ENCODE measurements at places on chromosomes 11 and 22.
A peak's percentile ranks its signal among the peaks of the same experiment; 100 is the strongest.

DNA sequence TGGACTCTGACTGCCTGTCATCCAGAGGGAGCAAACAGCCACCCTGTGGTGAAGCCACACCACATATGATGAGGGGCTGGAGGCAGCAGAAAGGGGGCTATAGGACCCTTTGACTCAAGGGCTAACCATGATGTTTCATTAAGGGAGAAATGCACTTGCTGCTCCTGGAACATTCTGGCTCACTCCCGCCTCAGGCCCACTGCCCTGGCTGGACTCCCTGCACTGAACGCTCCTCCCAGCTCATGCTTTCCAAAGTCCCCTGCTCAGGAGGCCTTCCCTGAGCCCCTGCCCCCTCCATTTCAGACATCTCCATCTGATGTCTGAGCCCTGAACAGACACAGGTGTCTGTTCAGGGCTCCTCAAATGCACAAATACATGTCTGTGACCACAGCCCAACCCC is 69.1 kb downstream of the CDKN1C start:
- no peak for DNase-seq

DNA sequence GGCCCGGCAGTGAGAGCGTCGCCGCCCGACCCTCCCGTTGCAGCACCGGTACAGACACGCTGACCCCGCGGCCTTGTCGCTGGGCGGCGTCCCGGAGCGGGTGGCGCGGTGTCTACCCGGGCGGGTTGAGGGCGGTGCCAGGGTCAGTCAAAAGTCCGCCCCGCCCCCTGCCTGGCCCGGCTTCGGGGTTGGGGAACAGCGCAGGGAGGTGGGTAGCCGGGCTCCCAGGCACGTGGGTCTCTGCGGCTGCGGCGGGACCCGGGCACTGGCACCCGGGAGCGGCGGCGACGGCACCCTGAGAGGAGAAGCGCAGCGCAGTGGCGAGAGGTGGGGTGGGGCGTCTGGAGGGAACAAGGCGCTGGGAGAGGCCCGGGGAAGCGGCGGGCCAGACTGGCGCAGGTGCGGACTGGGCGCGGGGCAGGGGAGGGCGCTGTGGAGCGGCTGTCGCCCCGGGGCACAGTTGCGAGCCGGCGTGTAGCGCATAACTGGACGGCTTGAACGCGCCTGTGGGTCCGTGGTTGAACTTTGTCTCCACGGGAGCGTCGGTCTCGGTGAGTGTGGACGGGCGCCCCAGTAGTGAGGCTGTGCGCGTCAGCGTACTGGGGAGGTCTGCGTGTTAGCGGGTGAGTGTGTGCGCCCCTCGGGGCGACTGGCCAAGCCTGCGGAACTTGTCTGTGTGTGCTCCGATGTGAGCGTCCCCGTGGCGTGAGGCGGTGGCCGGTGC is at the start of gene P2RY2:
Gene P2RY2 (plus strand): TSS at position 176 of the 724 bp plus-strand sequence. CDS start 15,879 bp downstream, outside the sequence.
- DNase-seq = no peak

- DNase-seq = no peak
These were observed 721.7 kb downstream of the DLG2 start for GRCh38 chr11:84905411-84905810.

GRCh38 chr11:19389787-19390303 is 149.1 kb upstream of the E2F8 start:
- DNase-seq = no peak

DNA sequence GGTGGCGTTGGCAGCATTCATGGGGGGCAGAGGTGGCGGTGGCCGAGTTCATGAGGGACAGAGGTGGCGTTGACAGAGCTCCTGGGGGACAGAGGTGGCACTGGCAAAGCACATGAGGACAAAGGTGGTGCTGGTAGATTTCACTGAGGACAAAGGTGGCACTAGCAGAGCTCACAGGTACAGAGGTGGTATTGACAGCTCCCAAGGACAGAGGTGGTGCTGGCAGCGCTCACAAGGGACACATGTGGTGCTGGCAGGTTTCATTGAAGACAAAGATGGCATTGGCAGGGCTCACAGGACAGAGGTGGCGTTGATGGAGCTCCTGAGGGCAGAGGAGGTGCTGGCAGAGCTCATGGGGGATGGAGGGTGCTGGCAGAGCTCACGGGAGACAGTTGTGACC is 425.4 kb downstream of the CTTN start:
- no peak for DNase-seq

GRCh38 chr11:78820741-78821140 is 246.1 kb upstream of the NARS2 start:
- no peak for DNase-seq

GRCh38 chr22:31056986-31057599 is 24.0 kb upstream of the SMTN start:
- no peak for DNase-seq

DNA sequence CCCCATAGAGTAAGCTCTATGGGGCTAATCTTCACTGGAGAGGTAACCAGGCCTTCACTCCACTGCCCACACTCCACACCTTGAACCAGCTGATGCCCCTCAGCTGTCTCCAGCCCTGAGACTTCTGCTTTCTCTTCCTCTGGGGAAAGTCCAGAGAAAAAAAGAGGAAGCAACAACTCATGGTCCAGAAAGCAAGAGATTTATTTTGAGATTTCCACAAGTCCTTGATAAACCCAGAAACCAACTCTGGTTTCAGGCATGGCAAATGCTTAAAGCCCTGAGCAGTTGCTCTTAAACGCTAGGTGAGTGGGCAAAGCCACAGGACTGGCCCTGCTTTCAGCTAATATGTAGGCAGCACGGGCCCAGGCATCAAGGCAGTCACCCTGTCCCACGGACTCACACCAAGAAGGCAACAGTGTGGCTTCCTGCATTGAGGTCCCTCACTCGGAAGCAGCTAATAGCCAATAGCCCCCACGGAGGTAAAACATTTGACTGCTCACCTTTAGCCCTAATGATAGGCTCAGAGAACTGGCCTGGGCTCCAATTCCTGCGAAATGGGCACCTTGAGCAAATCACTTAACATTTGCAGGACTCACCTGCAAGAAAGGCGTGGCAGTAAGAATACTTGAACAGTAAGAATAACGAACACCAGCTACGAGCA is 4.3 kb downstream of the CYB561A3 start:
- no peak for DNase-seq

- peak; percentile 42 for DNase-seq
These were observed 7.0 kb downstream of the SEPTIN3 start for GRCh38 chr22:41976070-41976901.

GRCh38 chr22:37244922-37245722 is 1.1 kb upstream of the RAC2 start:
- no peak for DNase-seq

- no peak for DNase-seq
These were observed 579 bp downstream of the PICALM start for GRCh38 chr11:86068138-86068871.

- no peak for DNase-seq
These were observed 352.8 kb downstream of the BUD13 start for GRCh38 chr11:116420030-116420429.

- DNase-seq = no peak
These were observed 366.3 kb downstream of the TBC1D22A start for GRCh38 chr22:47128622-47129215.

- DNase-seq = no peak
These were observed 75.7 kb downstream of the CYB5R2 start for GRCh38 chr11:7597620-7598019.

DNA sequence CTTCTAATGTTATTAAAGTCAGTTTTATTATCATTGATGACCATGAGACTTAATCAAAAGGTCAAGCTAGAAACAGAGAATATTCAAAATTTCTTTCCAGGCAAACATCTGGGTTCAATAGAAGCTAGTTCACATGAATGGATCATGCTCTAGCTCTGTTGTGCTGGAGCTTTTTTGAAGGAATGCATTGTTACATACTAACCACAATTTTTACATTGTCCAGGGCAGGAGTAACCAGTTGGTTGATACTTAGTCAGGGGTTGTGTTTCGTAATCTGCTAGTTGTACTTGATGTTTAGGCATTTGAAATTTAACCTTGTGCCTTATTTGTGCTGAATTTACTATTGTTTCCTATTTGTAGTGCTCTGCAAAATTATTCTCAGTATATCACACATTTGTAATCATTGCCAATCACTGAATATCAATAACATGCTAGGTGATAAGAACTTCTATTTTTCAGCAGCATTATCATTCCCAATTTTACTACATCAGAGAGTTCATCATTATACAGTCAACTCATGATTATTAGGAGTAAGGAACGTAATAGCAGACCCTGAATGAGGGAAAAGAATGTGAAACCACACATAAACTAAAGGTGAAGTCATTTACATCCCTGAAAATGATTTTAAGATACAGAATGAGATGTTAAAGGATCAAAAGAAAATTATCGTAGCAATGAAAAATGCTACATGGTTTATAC is 23.2 kb downstream of the NF2 start:
- no peak for DNase-seq

- DNase-seq = no peak
These were observed 309.1 kb upstream of the C11orf87 start for GRCh38 chr11:109112821-109113280.

GRCh38 chr11:103070142-103070541 is 21.8 kb downstream of the DCUN1D5 start:
- DNase-seq = no peak

DNA sequence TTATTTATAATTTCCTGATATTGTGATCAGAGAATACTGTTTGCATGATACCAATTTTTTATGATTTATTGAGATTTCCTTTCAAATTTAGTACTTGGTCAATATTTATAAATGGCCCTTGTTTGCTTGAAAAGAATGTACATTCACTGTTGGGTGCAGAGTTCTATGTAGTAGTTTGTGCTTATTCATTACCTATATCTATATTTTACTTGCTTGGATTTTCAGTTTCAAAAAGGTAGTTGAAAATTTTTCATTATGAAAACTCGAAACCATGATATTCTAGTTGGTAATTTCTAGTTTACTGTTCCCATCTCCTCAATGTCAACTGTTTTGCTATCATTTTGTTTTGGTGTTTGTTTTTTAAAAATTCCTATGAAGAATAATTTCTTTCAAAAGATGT is 155.7 kb downstream of the AASDHPPT start:
- no peak for DNase-seq

- no peak for DNase-seq
These were observed 40.5 kb upstream of the PITPNB start for GRCh38 chr22:27959335-27960090.

GRCh38 chr11:28476864-28477263 is 368.7 kb downstream of the METTL15 start:
- no peak for DNase-seq

- DNase-seq = no peak
These were observed 47.4 kb downstream of the UVRAG start for GRCh38 chr11:75862437-75862836.

DNA sequence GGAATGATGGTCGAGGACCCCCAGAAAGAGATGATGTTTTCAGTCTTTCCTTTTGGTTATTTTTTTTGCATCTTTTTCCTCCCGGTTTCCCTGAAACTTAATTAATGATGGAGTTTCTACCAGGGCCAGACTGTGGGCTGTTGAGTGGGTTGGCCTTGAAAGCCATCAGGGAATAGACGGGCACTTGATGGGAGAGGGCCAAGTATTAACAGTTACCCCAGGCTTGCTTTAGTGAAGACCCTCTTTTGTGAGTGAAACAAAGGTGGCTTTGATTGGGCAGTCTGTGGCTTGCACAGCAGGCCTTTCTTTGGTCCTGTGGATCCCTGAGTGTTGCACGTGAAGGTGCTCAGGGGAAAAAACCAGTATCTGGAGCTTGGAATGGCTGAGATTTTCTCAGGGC is 56.9 kb downstream of the AMOTL1 start:
- no peak for DNase-seq

GRCh38 chr11:29187215-29187614 is 829.6 kb downstream of the KCNA4 start:
- no peak for DNase-seq

DNA sequence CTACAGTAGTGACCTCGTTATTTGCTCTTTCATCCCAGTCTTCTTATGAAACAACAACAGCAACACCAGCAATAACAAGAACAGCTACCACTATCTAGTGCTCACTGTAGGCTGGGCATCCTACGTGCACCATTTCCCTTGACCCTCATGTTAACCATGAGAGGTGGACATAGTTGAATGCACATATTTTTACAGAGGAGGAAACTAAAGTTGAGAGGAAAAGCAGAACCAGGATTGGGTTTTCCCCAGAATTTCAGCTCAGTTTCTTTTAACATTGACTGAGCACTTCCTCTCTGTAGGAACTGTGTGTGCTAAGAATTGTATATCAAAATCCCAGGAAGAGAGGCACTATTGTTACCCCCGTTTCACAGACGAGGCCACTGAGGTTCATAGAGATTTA is 39.4 kb upstream of the TSPAN18 start:
- DNase-seq = no peak

- no peak for DNase-seq
These were observed 127.4 kb downstream of the ELP4 start for GRCh38 chr11:31636983-31637382.

DNA sequence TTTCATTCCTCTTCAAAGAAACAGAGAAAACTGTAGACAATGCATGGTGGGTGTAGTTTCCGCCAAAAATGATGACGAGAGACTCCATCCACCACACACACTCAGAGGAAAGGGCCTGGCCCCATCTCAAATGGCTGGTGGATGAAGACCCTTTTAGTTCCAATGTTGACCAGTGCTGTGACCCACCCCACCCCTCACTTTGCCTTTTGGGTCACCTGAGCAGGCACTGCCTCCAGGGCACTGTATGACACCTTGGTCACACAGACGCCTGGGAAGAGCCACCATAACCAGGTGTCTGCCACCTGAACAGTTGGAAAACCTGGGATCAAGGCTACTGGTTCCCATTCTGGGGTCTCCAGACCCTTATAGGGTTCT is 121.3 kb downstream of the MPPED1 start:
- DNase-seq = no peak

- DNase-seq = no peak
These were observed 53.2 kb upstream of the CDON start for GRCh38 chr11:126115816-126116331.

GRCh38 chr11:45919806-45920530 is 2.3 kb upstream of the PEX16 start:
- no peak for DNase-seq

DNA sequence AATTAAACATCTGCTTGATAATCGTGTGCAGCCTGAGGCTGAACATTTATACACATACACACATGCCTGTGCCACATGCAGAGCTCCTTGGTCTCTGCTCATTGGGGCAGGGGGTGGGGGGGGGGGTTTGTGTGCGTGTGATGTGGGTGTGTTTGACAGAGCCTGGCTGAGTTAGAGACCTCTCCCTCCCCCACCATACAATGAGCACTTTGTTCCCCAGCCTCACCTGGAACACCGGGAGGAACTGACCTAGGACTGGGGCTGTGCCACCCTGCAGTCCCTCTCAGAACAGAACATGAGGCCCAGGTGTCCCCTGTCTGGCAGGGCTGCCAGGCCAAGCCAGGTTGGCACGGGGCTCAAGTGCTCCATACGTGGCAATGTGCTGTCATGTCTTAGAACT is 96.6 kb downstream of the TP53I11 start:
- no peak for DNase-seq

GRCh38 chr11:79352349-79352703 is 88.5 kb downstream of the TENM4 start:
- DNase-seq = no peak

- DNase-seq = no peak
These were observed 25.1 kb downstream of the APOL3 start for GRCh38 chr22:36135306-36135980.

DNA sequence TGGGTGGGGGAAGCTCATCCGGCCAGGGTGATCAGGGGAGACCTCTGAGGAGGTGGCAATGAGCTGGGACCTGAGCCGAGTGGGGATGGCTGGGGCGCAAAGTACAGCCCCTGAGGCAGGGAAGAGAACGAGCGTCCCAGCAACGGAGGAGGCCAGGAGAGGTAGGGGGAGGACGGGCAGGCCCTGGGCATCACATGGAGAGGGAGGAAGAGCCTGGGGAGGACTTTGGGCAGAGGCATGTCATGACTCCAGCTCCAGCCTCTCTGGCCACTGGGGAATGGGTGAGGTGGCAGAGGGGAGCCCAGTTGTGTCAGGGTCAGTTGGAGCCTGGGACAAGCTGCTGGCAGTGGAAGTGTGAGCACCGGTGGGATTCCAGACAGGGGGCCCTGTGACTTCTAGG is 11.5 kb downstream of the PMM1 start:
- no peak for DNase-seq
